ENCODE measurements at places on chromosomes 16 and 17.

DNA sequence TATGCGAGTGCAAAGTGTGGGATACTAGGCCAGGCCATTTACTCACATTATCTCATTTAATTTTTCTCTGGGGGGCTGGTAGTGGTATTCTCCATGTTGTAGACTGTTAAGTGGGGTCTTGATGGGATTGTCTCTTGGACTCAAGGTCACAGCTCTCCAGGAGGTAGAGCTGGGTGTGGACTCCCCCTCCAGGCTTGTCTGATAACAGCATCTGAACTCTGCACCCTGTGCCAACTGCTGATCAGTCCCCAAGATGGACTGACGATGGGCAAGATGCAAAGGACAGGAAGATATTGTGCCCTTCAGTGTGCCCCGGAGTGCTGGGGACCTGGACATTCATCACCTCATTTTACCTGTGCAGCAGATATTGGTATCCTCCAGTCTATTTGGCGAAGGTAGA lies 147.8 kb downstream of the MSI2 start:
- DNase-seq = no peak

DNA sequence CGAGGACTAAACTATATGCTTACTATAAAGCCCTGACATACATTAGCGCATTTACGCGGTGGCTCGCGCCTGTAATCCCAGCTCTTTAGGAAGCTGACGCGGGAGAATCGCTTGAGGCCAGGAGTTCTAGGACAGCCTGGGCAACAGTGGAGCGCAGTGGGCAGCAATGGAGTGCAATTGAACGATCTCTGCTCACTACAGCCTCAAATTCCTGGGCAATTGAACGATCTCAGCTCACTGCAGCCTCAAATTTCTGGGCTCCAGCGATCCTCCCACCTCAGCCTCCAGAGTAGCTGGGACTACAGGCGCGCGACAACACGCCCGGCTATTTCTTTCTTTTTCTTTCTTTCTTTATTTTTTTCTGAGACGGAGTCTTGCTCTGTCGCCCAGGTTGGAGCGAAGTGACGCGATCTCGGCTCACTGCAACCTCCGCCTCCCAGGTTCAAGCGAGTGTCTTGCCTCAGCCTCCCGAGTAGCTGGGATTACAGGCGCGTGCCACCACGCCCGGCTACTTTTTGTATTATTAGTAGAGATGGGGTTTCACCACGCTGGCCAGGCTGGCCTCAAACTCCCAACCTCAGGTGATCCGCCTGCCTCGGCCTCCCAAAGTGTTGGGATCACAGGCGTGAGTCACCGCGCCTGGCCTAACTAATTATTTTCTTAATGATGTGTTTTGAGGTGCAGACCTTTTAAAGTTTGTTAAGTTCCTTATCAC lies 506 bp upstream of the COG7 start:
- DNase-seq = no peak

DNA sequence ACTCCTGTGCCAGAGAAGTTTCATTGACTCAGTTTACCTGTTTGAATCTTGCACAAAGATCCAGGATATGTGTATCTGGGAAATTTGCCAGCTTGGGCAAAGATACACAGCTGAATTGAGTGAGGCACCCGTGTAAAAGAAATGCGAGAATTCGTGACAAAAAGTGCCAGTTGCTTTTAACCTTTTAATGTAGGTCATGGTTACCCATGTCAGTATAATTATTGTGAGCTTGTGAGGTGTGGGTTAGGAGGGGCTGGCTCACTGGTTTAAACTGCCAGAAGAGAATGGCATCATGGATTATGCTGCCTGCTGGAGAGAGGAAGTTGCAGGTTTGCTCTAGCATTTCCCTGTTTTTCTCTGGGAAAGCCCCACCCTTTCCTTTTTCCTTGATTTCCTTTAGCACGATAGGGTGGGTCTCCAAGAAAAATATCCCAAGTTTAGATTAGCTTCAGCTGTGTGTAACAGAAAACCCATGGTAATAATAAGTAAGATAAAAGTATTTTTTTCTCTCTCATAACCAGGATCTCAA lies 24.8 kb upstream of the NDRG4 start:
- DNase-seq = no peak

DNA sequence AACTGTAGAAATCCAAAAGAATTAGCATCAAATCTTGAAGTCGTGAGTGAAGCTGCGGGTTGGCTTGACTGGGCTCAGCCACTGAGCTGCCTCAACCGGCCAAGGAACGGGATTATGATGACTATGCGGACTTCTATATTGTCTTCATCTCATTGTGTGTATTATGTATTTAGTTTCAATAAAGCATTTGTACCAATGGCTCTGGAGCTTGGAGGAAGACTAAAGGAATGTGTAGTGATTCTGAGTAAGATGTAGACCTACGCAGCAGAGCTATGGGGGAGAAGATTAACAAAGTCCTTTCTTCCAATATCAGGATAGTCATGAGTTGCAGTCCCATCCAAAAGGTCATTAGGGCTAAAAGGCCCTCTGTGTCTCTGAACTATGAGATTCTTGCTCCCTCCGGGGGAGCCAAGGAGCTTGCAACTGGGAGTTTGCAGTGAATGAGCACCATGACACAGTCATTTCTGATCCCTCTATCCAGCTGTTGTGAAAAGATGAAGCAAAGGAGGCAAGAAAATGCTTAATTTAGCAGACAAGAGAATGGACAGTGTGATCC lies 8.3 kb downstream of the EME1 start:
- no peak for DNase-seq

DNA sequence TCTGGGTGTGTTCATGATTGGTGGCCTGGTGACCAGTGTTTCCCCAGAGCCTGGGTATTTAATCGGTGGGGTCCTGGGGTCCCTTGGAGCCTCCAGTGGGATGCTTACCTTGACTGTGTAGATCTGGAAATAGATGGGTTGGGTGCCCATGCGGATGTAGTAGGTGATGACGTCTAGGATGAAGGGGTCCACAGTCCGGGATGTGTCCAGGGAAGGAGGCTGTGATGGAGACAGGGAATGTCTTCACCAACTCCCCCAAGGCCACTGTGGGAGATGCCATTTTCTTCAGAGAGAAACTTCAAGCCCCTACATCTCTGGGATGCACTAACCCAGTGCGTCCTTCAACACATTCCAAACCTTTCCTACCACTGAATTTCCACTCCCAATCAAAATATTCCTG lies 24.1 kb upstream of the MFSD6L start:
- DNase-seq = no peak

- no peak for DNase-seq
Observed at GRCh38 chr16:81649561-81650184, 129.4 kb upstream of the PLCG2 start.

- DNase-seq = no peak
Observed at GRCh38 chr17:28874750-28875149, 19.9 kb downstream of the ERAL1 start.

GRCh38 chr17:79728908-79729471 lies 1.8 kb upstream of the ENPP7 start:
- no peak for DNase-seq

GRCh38 chr17:72120642-72121163 lies at the start of gene SOX9:
TSS of gene SOX9 (plus strand) at chr17:72121020. CDS start at chr17:72121392, 372 bp downstream.
- DNase-seq = peak; percentile 92

DNA sequence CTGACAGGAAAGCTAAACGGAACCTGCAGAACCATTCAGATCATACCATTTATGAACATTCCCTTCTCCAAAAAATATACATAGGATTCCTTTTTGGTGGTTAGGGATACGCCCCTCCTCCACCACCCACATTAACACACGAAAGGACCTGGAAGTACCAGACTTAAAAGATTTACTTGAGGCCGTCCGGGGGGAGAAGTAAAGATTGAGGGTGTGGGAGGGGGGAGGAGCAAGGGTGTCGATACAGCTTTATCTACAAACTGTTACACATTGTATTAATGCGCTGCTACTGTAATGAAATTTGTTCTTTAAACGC lies 537 bp downstream of the PALB2 start:
- DNase-seq = no peak

DNA sequence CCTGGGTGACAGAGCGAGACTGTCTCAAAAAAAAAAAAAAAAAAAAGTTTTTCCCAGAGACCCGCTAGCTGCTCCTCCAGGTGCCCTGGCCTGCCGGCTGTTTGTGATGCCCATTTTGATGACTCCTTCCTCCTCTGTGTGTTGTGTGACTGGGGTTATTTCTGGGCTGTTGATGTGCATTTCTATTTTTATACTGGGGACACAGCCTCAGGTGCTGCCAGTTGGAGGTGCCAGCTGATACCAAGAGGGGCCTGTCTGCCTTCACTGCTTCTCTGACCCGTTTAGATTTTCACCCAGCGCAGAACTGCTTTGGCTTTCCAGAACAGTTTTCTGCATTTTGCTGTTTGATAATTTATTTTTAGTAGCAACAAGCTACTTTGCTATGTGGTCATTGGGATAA lies 6.7 kb downstream of the PLA2G15 start:
- DNase-seq = no peak

DNA sequence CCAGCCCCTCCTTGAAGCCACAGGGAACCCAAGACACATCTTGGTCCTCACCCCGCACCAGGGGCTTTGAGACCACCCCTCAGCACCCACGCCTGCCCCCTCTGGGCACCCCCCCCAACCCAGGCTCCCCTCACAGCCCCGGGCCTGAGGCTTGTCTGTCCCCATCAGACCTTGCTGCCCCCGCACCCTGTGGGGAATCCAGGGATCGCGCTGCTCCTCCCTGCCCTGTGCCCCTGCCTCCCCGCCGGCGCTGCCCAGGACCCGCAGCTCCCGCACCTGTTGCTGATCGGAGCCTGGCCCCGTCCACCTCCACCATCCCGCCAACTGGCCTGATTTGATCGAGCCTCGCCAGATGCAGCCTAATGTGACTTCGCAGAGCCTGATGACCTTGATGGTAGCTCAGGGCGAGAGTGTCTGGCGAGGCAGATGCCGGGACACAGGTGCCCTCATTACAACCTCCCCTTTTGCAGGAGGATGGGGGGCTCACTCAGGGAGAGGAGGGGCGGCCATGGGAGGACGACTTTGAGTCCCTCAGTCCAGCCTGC lies 29.0 kb downstream of the SLC25A10 start:
- no peak for DNase-seq

GRCh38 chr16:49698931-49699840 lies 156.7 kb downstream of the ZNF423 start:
- peak; percentile 15 for DNase-seq

DNA sequence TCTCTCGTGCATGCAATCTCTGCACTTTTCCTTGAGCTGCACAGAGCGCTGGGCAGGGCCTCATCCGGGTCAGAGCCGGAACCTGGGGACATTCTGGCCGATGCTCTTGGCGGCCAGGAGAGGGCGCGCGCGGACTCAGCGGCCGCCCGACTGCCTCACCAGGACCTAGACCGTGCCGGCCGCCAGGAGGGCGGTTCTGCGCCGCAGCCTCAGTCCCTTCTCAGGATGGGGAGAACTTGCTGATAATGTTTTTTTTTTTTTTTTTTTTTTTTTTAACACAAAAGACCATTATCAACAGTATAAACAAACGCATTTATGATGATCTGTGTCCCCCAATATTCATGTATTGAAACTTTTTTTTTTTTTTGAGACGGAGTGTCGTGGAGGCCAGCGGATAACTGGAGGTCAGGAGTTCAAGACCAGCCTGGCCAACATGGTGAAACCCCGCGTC lies 8.1 kb upstream of the FLYWCH2 start:
- DNase-seq = peak; percentile 78
